ENCODE measurements at places on chromosomes 1 and 21. TPM values are rescaled to one million over a fixed set of nuclear protein-coding genes. Genes with fewer than 3 reads are reported as not detected.

WDR64 gene
- total RNA-seq = not detected

- H3K27ac ChIP-seq = no peak overlapping the region
- peaks cover 6% of the 10 kb centered on the region for H3K4me1 ChIP-seq
- H3K27me3 ChIP-seq = no peaks in the 10 kb centered on the region
- no peaks in the 10 kb centered on the region for H3K36me3 ChIP-seq
- DNase-seq = no peak
- H3K4me3 ChIP-seq = no peak overlapping the region
Observed at GRCh38 chr1:159992161-159992560, 38.1 kb upstream of the SLAMF9 start.

- no peak overlapping the region for H3K4me3 ChIP-seq
- H3K36me3 ChIP-seq = no peaks in the 10 kb centered on the region
- H3K27ac ChIP-seq = no peak overlapping the region
- H3K4me1 ChIP-seq = no peaks in the 10 kb centered on the region
- peaks cover 2% of the 10 kb centered on the region for H3K27me3 ChIP-seq
- peak; percentile 72 for DNase-seq
Observed at GRCh38 chr21:31580866-31581276, 78.6 kb upstream of the SOD1 start.

- H3K27ac ChIP-seq = no peak overlapping the region
- no peak for DNase-seq
- H3K4me3 ChIP-seq = no peak overlapping the region
Observed at GRCh38 chr1:194014014-194014413, 827.6 kb upstream of the B3GALT2 start.

GRCh38 chr1:232904566-232904965 is 45.8 kb upstream of the NTPCR start:
- no peak overlapping the region for H3K4me3 ChIP-seq
- DNase-seq = no peak
- no peaks in the 10 kb centered on the region for H3K36me3 ChIP-seq
- no peak overlapping the region for H3K27ac ChIP-seq
- H3K27me3 ChIP-seq = no peaks in the 10 kb centered on the region
- H3K4me1 ChIP-seq = peaks cover 11% of the 10 kb centered on the region

- peak overlapping the region; percentile 98 for H3K4me3 ChIP-seq
- H3K4me1 ChIP-seq = peaks cover 32% of the 10 kb centered on the region
- no peaks in the 10 kb centered on the region for H3K27me3 ChIP-seq
Observed at GRCh38 chr1:167219646-167220536, 795 bp upstream of the POU2F1 start.

DNA sequence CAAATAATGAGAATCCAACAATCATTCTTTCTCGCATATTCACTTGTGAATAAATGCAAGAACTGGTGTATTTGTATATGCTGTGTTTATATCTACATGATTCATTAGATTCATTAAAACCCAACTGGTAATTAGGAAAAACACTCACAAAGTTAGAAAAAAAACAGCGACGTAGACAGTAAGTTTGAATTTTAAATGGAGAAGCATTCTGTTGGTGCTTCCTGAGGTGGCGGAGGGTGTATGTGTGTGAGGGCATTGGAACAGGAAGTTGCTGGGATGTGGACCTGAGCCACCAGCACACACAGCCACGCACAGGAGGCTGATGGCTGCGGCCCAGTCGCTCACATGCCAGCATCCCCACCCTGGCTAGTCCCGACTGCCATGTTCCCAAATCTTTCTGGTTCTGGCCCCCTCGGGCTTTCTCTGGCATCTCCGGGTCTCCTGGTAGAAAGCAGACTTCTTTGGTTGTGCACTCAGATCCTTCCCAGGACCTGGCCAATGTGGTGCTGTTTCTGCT is 121.6 kb upstream of the IRF2BP2 start:
- no peak for DNase-seq
- no peak overlapping the region for H3K4me3 ChIP-seq
- no peak overlapping the region for H3K27ac ChIP-seq
- H3K4me1 ChIP-seq = peaks cover 35% of the 10 kb centered on the region
- H3K27me3 ChIP-seq = no peaks in the 10 kb centered on the region

DNA sequence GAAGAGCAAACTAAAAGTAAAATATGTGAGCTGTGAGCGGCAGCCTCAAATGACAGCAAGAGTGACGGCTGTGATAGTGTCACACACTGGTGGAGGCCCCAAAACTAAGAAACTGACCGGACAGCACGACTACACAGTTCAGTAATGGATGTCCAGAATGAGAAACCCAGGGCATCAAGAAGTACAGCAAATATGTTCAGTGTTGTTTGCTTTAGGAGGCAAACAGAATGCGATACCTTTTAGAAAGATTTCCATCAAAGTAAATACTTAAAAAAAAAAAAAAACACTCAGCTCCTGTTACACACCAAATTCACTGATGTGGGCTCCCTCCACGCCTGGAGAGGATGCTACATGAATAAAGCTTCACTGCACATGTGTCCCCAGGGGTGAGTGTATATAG is 1.1 kb upstream of the PKP1 start:
- DNase-seq = no peak
- no peaks in the 10 kb centered on the region for H3K36me3 ChIP-seq
- peaks cover 27% of the 10 kb centered on the region for H3K27me3 ChIP-seq
- H3K4me1 ChIP-seq = peaks cover 12% of the 10 kb centered on the region
- H3K27ac ChIP-seq = no peak overlapping the region

MAP10 gene
- 2.6 TPM for total RNA-seq

DNA sequence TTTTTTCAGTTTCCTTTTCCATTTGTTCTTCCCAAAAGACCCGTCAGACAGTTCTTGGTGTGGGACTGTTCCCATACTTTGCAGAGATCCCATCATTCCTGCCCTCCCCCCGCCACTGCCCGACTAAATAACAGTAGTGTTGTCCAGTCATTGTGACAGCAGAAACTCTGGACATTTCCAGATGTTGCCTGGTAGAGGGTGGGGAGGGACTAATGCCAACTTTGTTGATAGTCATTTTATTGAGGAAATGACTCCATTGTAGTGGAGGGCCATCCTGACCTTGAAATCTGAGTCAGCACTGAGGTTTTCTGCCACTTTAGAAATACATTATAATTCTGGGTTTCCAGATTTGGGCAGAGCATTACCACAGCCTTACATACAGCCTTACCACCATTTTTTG is 85.4 kb downstream of the CEP350 start:
- H3K4me1 ChIP-seq = no peaks in the 10 kb centered on the region
- no peak overlapping the region for H3K4me3 ChIP-seq
- no peak overlapping the region for H3K27ac ChIP-seq
- no peak for DNase-seq
- H3K36me3 ChIP-seq = peaks cover 75% of the 10 kb centered on the region

GRCh38 chr1:20057886-20058420 is 12.0 kb upstream of the PLA2G5 start:
- DNase-seq = no peak
- no peaks in the 10 kb centered on the region for H3K36me3 ChIP-seq
- no peak overlapping the region for H3K4me3 ChIP-seq
- H3K4me1 ChIP-seq = peaks cover 10% of the 10 kb centered on the region
- no peak overlapping the region for H3K27ac ChIP-seq

GRCh38 chr1:208369045-208369444 is 124.9 kb upstream of the PLXNA2 start:
- H3K4me3 ChIP-seq = no peak overlapping the region
- no peak for DNase-seq
- H3K36me3 ChIP-seq = no peaks in the 10 kb centered on the region
- no peaks in the 10 kb centered on the region for H3K27me3 ChIP-seq
- no peaks in the 10 kb centered on the region for H3K4me1 ChIP-seq
- H3K27ac ChIP-seq = no peak overlapping the region

DNA sequence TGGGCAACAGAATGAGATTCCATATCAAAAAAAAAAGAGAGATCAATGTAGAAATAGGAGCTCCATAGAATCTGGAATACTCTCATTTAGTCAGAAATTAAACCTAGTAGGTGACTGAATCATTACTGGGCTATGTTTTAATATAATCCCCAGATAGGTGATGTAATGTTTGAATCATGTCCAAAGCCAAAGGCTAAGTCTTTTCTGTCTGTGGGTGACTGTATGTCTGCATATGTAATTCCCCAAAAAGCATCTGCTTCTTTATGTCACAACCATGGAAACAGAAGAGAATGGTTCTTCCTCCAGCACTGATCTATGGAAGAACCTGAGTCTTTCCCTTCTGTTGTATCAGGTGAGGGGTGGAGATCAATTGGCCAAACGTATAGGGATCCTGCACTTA is 5.8 kb downstream of the LAMC2 start:
- no peak overlapping the region for H3K4me3 ChIP-seq
- H3K27ac ChIP-seq = no peak overlapping the region
- no peaks in the 10 kb centered on the region for H3K36me3 ChIP-seq
- H3K4me1 ChIP-seq = no peaks in the 10 kb centered on the region

DNA sequence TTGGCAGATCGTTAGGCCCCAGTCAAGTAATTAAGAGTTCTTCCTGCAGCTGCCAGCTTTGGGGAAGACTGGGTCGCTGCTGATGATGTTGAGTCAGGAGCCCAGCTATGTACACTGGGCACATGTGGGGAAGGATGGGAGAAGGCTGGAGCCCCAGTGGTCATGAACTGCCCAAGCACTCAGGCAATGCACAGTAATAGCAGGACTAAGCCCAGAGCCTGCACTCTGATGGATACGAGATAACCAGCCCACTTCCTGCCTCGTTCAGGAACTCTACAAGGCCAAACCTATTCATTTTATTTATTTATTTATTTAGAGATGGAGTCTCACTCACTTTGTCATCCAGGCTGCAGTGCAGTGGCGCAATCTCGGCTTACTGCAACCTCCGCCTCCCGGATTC is 81.1 kb upstream of the BTG3 start:
- H3K36me3 ChIP-seq = no peaks in the 10 kb centered on the region
- H3K27me3 ChIP-seq = no peaks in the 10 kb centered on the region
- H3K4me1 ChIP-seq = peaks cover 6% of the 10 kb centered on the region
- DNase-seq = no peak
- H3K27ac ChIP-seq = no peak overlapping the region

Data from lower lobe of right lung (tissue), 2 donors.